ENCODE measurements at places on chromosomes 11 and 22. TPM values are rescaled to one million over a fixed set of nuclear protein-coding genes. Genes with fewer than 3 reads are reported as not detected.
A peak's percentile ranks its signal among the peaks of the same experiment; 100 is the strongest.

OR51I1 gene
- not detected for total RNA-seq

KCNJ1 gene
- total RNA-seq = not detected

HORMAD2 gene
- total RNA-seq = 0.92 TPM

AGBL2 gene
- total RNA-seq = 0.55 TPM

HEPN1 gene
- not detected for total RNA-seq

CBLIF gene
- total RNA-seq = not detected

- H3K27ac ChIP-seq = no peak overlapping the region
- no peaks in the 10 kb centered on the region for H3K4me1 ChIP-seq
- H3K36me3 ChIP-seq = no peaks in the 10 kb centered on the region
- no peak overlapping the region for H3K4me3 ChIP-seq
- no peak for DNase-seq
These were observed 11.5 kb downstream of the STX3 start for GRCh38 chr11:59766542-59767224.

DNA sequence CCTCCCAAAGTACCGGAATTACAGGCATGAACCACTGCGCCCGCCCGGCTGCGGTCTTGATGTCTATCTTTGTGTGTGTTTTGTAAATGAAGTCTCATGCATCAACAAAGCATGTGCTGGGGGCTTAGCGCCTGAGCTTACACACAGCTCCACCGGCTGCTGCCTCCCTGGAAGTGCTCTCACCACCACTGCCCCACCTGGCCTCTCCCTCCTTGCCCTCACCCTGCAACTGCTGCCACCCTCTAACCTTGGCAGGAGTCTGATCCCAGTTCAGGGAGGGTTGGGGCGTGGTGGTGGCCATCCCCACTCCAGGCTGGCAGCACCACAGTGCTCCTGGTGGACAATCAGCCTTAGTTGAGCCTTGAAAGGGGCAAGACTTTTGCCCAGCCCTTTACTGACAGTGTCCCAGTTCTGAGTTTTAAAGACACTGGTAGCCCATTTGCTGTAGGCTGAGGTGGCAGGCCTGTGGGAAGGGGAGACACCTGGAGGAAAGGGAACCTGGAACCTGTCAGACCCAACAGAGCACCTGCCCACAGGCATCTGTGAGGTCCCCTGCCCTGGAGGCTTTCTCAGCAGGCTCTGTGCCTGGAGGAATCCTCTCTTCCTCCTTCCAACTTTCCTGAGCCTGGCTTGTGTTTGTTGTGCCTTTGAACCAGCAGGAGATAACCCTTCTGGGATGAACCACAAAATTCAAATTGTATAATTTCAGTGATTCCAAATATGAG is 42.4 kb upstream of the WEE1 start:
- no peak overlapping the region for H3K4me3 ChIP-seq
- DNase-seq = no peak
- no peak overlapping the region for H3K27ac ChIP-seq
- H3K27me3 ChIP-seq = no peaks in the 10 kb centered on the region
- no peaks in the 10 kb centered on the region for H3K4me1 ChIP-seq
- no peaks in the 10 kb centered on the region for H3K36me3 ChIP-seq

- no peak for DNase-seq
- no peaks in the 10 kb centered on the region for H3K4me1 ChIP-seq
- H3K27ac ChIP-seq = no peak overlapping the region
- no peak overlapping the region for H3K4me3 ChIP-seq
These were observed 597.2 kb upstream of the ANO3 start for GRCh38 chr11:25734591-25735211.

- H3K4me1 ChIP-seq = no peaks in the 10 kb centered on the region
- H3K36me3 ChIP-seq = no peaks in the 10 kb centered on the region
- peak overlapping the region; percentile 26 for H3K27ac ChIP-seq
- no peaks in the 10 kb centered on the region for H3K27me3 ChIP-seq
These were observed 170.2 kb downstream of the BRD1 start for GRCh38 chr22:49657275-49657973.

Measured in right lobe of liver (tissue), 6 donors.